ENCODE measurements at places on chromosomes 3 and 15. TPM values are rescaled to one million over a fixed set of nuclear protein-coding genes. Genes with fewer than 3 reads are reported as not detected.

Gene GATM
- 0.44 TPM for total RNA-seq

- DNase-seq, result no peak
Measured at GRCh38 chr3:72998466-72998865, 1.9 kb downstream of the PPP4R2 start.

- no peak for DNase-seq
Measured at GRCh38 chr3:73144276-73144675, 82.8 kb downstream of the EBLN2 start.

GRCh38 chr3:59464187-59464586 lies 414.4 kb upstream of the CFAP20DC start:
- DNase-seq, result no peak

GRCh38 chr15:49288391-49288790 lies 118.3 kb downstream of the GALK2 start:
- DNase-seq, result no peak

DNA sequence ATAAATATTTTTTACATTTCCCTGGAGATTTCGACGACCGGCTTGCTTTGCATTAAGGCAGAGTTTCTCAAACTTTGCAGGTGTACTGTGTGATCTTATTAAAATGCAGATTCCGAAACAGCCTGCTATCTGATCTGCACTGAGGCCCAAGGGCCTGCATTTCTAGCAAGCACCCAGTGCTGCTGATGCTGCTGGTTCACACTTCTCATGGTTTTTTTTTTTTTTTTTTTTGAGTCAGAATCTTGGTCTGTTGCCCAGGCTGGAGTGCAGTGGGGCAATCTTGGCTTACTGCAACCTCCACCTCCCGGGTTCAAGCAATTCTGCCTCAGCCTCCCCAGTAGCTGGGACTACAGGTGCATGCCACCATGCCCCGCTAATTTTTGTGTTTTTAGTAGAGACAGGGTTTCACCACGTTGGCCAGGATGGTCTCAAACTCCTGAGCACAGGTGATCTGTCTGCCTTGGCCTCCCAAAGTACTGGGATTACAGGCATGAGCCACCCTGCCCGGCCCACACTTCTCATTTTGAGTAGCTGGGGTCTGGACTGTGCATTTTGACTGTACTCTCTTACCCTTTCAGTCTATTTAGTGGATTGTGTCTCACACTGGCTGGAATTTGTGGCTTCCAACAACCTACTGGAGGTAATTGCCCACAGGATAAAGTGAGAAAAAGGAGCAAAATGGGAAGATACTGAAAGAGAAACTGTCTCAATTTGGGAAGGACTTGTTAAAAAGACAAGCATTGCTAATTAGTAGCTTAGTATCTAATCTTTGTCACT lies 94.1 kb downstream of the ITPR1 start:
- no peak for DNase-seq

GRCh38 chr3:30764281-30764680 lies 130.2 kb downstream of the GADL1 start:
- DNase-seq, result no peak

- no peak for DNase-seq
Measured at GRCh38 chr3:195178124-195178910, 92.6 kb downstream of the XXYLT1 start.

- no peak for DNase-seq
Measured at GRCh38 chr3:172846706-172847105, 96.2 kb downstream of the ECT2 start.

- DNase-seq, result no peak
Measured at GRCh38 chr3:160226026-160226907, 1.0 kb downstream of the C3orf80 start.

Gene C3orf62
- total RNA-seq, result 7.3 TPM

DNA sequence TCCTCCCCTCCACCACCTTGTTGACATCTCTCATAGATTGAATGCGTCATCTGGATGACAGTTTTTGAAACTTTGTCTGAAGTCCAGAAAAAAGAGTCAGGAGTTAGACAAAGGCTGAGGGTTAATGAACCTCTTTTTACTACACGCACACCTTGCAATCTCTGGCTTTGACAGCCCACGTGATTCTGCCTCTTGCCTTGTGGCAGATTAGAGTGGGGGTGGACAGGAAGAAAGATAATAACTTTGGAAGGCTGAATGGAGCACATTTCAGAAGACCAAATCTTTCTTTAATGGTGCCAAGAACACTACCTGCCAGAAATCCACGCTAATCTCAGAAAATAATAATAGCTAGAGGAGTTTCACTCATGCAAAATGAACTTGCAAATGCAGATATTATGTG lies 327.9 kb upstream of the TRIM42 start:
- no peak for DNase-seq

All from CD8-positive, alpha-beta T cell (primary cell).